Immature natural killer cell (primary cell): ENCODE measurements at places on chromosomes 12 and 14.

GRCh38 chr12:80837342-80837978 is 100.3 kb downstream of the LIN7A start:
- no peak for DNase-seq

DNA sequence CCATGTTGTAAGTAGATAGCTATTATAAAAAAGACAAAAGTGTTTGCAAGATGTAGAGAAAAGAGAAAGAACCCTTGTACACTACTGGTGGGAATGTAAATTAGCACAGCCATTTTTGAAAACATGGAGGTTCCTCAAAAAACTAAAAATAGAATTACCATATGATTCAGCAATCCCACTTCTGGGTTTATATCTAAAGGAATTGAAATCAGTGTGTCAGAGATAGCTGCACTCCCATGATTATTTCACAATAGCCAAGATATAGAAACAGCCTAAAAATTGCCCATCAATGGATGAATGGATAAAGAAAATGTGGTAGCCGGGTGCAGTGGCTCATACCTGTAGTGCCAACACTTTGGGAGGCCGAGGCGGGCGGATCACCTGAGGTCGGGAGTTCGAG is 9.2 kb downstream of the PSMC6 start:
- no peak for DNase-seq

GRCh38 chr12:112961074-112961473 is 17.2 kb upstream of the OAS2 start:
- DNase-seq = no peak

GRCh38 chr12:121214855-121215745 is 5.2 kb downstream of the P2RX4 start:
- DNase-seq = no peak

DNA sequence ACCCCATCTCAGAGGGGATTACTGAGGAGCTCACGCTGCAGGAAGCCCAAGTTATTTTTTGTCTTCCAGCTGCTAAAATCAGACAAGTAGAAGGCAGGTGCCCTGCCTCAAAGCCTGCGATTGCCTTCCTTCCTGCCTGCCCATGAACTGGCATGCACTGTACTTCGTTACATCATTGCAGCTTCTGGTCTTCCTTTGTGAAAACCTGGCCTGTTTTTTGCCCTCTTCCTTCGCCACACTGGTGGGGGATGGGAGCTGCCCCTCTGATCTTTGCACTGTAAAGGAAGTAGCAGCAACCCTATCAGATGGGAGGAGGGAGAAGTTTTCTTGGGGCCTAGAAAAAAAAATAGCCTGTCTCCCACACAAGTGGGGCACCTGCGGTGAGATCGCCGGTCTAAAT is 1098.7 kb downstream of the BCL11B start:
- peak; percentile 54 for DNase-seq
